ENCODE measurements at places on chromosomes 6 and 20.

- peak; percentile 19 for DNase-seq
Observed at GRCh38 chr6:22026164-22026678, 270.6 kb downstream of the PRL start.

GRCh38 chr20:60060593-60060992 lies 102.4 kb downstream of the CDH26 start:
- no peak for DNase-seq

GRCh38 chr6:121590438-121590837 lies 155.0 kb downstream of the GJA1 start:
- DNase-seq: no peak

DNA sequence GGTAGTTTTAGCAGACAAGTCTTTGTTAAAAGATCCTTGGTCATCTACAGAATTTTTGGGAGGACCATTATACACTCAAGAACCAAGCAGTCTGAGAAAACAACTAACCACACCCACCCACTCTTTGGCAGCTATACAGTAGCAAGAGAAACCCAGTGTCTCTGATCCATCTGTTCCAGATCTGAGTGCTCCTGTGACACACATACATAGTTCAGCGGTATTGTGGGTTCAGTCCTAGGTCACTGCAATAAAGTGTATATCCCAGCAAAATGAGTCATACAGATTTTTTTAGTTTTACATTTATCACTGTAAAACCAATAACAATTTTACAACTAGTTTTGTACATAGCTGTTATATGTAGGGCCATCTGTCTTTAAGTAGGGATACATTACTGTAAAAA lies 47.4 kb upstream of the PAK5 start:
- no peak for DNase-seq

GRCh38 chr6:54060286-54060685 lies 51.0 kb upstream of the MLIP start:
- DNase-seq: no peak

DNA sequence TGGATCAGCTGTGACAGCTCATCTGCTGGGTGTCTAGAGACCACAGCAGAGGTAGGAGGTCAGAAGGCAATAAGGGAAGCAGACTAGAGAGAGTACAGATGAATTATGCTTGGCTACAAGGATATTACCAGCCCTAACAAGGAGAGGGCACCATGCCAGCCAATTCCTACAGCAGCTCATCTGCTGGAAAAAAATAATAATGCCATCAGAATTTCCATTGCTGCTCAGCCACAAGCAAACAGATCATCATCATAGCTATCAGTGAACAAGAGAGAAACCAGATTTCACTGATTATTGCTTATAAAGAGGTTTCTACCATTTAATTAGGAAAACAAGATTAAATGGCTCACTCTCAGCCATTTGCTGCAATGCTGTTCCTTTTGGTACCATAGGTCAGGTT lies 66.5 kb downstream of the PSMG4 start:
- no peak for DNase-seq

DNA sequence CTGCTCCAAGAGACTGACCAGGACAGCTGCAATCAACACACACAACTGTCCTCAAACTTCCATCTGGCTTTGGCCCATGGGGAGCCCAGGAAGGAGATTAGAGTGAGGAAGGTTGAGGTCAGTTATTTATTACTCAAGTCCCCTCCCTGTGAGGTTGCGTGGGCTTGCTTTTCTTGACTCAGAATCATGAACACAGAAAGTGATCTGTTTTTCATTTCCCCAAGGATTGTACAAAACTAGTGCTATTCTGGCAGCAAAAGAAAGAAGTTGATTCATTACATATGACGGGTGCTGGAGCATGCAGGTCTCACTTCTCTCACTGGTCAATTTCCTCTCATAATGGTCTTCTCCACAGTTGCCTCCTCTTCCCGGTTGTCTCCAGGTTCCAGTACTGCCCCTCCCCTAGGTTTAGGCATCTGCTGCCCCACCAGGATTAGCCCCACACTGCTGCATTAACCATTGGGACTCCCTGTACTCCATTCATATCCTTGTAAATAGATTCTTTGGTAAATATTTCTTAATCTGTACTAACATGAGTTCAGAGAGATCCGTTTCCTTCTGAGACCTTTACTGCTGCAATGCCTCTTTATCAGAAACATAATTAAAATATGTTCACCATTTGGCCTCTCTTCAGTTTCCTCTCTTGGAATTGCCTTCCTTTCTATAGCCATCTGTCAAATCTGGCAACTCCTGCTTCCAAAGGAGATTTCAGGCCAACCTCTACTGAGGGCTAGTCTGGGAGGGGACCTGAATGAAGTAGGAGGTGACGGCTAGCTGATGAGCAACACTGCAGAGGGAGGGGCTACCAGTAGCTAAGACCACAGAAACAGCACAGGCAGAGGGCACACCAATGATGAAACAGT lies 888.8 kb downstream of the QKI start:
- DNase-seq: no peak

DNA sequence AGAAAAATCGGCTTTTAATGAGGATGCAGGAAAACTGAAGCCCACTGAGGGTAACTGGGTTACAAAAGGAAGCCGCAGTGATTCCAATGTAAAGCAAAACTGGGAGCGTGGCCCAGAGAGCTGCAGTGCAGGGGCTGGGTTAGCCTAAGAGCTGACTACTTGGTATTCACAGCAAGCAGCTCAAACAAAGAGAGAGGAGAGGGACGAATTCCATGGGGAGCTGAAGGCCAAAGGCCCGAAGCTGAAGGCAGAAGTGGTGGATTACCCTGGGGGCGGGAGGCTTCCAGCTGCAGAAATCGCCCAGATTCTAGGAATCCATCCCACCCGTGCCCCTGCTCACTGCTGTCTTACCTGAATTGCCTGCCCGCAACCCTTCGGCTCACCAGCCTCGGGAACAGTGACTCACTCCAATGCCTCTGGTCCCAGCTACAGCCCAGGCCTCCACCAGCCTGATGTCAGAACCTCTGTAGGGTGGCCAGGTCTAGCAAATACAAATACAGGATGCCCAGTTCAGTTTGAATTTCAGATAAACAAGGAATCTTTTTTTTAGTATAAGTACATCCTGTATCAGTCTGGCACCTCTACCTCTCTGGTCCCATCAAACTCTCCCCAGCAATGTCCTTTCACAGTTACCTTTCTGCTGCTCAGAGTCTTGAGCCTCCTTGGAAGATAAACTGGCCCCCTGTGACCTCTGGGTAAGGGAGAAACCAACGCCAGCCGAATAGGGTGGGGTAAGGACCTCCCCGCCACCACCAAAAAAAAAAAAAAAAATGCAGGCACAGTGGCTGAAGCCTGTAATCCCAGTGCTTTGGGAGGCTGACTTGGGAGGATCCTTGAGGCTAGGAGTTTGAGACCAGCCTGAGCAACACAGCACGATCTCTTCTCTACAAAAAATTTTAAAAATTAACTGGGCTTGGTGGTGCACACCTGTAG lies 14.6 kb upstream of the ZMYND8 start:
- DNase-seq: no peak

GRCh38 chr6:50049829-50050228 lies at the start of gene DEFB112:
Gene DEFB112, minus strand, starts transcription at chr6:50049929. Its CDS starts 60 bp downstream, at chr6:50049869.
- no peak for DNase-seq

DNA sequence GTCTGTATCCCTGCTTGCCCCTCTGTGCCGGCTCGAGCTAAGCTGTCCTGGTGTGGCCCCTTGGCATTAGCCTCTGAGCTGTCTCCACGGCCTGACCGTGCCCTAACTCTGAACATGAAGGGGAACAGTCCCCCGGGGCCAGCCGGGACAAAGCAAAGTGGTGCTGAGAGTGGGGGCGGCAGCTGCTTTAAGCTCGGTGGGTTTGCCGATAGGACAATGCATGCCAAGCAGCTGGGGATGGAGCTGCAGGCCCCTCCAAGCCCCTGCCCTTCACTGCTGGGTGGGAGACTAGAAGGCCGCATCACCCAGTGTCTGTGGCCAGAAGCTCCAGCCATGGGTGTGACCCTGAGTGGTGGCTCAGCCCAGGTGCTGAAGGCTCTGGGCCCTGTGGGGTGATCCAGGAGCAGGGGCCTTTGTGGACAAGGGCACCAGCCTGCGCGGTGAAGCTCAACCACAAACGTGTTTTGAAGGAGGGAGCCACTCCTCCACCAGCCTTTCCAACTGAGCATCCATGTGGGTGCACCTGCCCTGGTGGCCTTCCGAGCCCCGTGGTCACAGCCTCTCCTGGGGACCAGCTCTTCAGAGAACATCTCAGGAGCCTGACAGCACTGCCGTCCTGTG lies 242.5 kb downstream of the ERMARD start:
- no peak for DNase-seq

GRCh38 chr6:150831577-150831976 lies 33.9 kb upstream of the MTHFD1L start:
- no peak for DNase-seq

- no peak for DNase-seq
Observed at GRCh38 chr6:24985323-24985722, 49.6 kb upstream of the RIPOR2 start.

DNA sequence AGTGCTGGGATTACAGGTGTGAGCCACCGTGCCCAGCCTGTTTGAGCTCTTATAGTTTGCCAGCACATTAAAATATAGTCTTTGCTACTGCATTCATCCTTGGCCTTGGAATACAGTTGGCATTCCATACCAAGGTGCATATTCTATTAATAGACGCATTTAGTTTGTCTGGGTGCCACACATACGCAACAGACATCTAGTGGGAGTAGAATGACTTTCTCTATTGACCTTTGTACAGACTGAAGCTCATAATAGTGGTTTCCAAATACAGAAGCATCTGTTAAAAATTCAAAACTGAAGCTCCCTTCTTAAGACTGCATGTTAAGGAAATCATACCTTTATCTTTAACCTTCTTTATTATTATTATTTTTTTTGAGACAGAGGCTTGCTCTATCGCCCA lies 46.7 kb upstream of the FNDC1 start:
- no peak for DNase-seq

DNA sequence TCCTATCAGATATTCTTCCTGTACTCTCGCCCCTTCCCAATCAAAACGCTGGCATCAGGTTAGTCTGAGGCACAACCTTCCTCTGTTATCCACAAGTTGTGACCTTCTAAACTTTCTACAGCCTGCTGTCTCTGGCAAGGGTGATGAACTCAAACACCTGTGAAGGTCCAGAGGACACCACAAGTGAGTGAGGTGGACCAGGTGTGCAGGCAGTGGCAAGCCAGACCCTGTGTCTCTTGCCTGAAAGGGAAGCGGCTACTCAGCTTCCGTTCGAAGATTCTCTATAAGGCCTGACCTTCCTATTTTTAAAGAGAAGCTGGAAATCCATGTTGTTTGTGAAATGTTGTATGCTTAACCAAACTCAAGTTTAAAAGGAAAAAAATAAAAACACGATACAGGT lies 36.8 kb downstream of the GCM1 start:
- DNase-seq: no peak

GRCh38 chr20:61769286-61769832 lies 296.3 kb downstream of the TAF4 start:
- DNase-seq: no peak

DNA sequence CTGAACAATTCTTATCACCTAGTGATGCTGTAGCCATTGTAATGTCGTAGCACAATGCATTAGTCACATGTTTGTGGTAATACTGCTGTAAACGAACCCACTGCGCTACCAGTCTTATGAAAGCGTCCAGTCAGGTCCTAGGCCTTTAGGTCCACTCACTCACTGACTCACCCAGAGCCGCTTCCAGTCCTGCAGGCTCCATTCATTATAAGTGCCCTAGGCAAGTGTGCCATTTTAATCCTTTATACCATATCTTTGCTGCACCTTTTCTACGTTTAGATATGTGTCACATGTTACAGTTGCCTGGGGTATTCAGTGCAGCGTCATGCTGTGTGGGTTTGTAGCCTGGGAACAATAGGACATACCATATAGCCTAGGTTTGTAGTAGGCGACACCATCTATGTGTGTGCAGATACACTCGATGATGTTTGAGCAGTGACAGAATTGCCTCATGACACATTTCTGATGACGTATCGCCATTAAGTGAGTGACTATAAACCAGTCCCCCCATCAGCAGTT lies 15.4 kb downstream of the IGF2R start:
- no peak for DNase-seq

- no peak for DNase-seq
Observed at GRCh38 chr6:119210596-119210995, 132.1 kb upstream of the FAM184A start.

- DNase-seq: no peak
Observed at GRCh38 chr6:167330750-167331149, 5.9 kb downstream of the TTLL2 start.

DNA sequence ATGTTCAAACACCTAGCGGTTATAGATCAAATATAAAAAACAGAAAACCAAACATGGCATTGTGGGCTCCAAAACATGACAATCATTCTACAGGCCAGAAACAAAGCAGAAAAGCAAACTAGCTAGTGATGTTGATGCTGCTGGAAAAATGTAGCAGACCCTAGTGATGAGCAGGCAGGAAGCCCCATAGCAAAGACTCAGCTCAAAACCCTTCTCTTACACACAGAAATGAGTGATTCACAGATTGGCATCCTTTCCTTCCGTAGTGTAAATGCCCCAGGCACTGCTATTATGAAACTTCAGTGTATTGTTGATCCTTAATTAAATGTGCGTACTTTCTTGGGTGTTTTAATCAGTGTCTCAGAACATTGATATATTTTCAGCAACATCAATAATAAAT lies 425.1 kb downstream of the UTRN start:
- DNase-seq: no peak

DNA sequence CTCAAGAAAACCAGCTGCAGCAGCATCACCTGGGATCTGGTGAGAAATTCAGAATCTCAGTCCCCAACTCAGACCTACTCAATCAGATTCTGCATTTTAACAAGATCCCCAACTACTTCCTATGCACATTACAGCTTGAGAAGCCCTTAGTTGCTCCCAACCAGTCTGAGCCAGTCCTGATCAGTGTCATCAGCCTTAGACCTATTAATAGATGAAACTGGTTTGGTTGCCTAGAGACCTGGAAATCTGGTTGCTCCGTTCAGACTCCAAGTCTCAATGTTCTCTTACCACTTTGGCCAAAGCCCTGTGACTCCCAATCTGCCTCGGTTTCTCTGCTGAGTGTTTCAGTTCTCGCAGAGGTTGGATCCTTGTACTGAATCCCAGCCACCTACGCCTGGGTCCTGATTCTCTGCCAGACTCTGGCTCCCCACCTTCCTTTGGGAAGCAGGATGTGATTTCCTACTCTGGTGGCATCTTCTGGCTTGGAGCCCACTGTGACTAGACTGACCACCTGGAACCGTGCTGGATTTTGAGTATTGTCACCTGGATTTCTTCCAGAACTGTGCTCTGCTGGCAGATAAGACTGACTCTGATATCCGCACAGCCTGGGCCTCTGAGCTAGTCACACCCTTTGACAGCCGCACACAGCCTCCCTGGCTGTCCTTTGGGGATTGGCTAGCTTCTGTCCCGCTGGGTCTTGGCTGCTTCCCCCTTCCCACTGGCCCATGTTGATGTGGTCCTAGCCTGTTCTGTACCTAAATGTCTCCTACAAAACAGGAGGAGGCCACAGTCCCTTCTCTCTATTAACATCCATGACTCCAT lies 20.3 kb upstream of the ATXN1 start:
- DNase-seq: no peak

GRCh38 chr6:111487661-111488060 lies 4.6 kb upstream of the REV3L start:
- no peak for DNase-seq

All from DND-41 (cell line).